Gastroesophageal sphincter (tissue), 4 donors: ENCODE measurements at places on chromosomes 7 and 10. TPM values are rescaled to one million over a fixed set of nuclear protein-coding genes. Genes with fewer than 3 reads are reported as not detected.

Gene STAMBPL1
- 26.3 TPM for total RNA-seq

DNA sequence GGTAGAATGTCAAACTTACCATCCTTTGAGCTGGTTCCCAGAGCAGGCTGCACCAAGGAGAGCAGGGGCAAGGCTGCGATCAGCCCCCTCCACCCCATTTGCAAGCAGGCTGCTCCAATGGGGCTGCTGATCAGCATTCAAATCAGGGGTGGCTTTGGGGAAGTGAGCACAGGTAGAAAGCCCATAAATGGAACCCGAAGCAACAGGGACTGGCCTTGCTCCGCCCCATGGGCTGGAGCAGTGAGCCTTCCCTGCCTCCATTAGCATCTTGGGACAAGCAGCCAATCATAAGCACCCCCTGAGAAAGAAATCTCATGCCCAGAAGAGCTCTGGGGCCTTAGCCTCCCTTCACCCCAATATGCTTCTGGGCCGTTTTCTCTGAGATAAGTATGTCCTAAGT lies 4.0 kb upstream of the PKD1L1 start:
- no peak for ATAC-seq

DNA sequence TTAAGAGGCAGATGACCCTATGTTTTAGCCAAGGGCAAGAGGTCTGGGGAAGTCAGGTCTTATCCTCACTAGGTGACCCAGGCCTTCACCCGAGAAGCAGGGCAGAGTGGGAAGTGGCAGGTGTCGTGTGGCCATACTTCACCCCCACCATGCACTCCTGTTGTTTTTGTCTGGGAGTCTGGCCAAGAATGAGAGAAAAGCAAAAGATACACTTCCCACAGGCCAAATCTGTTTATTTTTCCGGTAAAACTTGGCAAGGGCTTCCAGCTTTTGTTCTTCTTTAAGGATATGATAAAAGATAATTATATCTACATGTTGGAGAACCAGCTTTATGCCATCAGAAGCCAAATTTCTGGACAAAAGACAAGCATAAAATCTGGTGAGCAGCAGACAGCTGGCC lies 137.4 kb upstream of the CDC14C start:
- ATAC-seq = no peak

GRCh38 chr10:77070346-77070745 lies 567.3 kb downstream of the KCNMA1 start:
- ATAC-seq = no peak

GRCh38 chr7:91235211-91235832 lies 28.9 kb upstream of the FZD1 start:
- no peak for ATAC-seq

GRCh38 chr7:122143376-122143750 lies 686 bp downstream of the AASS start:
- ATAC-seq = peak; percentile 1
